ENCODE measurements at places on chromosomes 12 and 14.

DNA sequence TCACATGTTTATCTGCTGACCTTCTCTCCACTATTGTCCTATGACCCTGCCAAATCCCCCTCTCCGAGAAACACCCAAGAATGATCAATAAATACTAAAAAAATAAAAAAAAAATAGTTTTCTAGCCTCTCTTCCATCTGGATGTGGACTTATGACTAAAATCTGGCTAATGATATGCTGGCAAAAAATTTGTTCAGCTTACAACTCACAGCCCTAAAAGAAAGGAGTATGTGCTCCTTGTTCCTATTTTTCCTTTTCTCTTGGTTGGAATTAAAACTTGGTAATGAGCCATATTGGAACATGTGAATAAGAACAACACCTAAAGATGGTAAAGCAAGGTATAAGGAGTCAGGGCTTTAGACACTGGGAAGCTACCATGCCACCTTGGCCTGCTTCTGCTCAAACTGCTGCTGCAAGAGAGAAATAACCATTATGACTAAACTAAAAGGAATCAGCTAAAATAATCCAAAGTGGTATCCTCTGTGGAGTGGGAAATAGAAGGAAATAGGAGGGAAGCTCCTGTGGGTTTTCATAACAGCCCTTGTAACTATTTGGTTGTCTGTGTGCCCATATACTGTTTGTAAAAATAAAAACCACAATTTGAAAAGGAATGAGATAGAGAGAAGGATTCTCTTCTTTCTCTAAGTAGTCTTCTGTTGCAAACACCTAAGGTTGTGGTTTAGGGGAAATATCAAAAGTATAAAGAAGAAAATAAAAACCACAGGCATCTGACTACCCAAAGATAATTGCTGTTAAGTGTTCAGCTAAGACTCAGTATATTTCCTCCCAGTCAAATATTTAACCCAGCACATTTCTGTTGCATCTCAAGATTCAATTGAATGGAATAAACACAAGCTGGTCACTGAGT is 53.8 kb downstream of the SDR9C7 start:
- no peak overlapping the region for H3K4me3 ChIP-seq
- H3K27ac ChIP-seq: no peak overlapping the region
- H3K36me3 ChIP-seq: no peaks in the 10 kb centered on the region
- no peaks in the 10 kb centered on the region for H3K4me1 ChIP-seq
- no peak for DNase-seq

GRCh38 chr12:6606331-6607131 is 648 bp downstream of the CHD4 start:
- H3K36me3 ChIP-seq: peaks cover 13% of the 10 kb centered on the region
- DNase-seq: peak; percentile 64
- peaks cover 58% of the 10 kb centered on the region for H3K4me1 ChIP-seq
- peak overlapping the region; percentile 21 for H3K4me3 ChIP-seq
- H3K27ac ChIP-seq: peak overlapping the region; percentile 84

- H3K27me3 ChIP-seq: no peaks in the 10 kb centered on the region
- H3K4me3 ChIP-seq: no peak overlapping the region
- no peaks in the 10 kb centered on the region for H3K4me1 ChIP-seq
Observed at GRCh38 chr14:92185559-92185958, 63.8 kb downstream of the CPSF2 start.

DNA sequence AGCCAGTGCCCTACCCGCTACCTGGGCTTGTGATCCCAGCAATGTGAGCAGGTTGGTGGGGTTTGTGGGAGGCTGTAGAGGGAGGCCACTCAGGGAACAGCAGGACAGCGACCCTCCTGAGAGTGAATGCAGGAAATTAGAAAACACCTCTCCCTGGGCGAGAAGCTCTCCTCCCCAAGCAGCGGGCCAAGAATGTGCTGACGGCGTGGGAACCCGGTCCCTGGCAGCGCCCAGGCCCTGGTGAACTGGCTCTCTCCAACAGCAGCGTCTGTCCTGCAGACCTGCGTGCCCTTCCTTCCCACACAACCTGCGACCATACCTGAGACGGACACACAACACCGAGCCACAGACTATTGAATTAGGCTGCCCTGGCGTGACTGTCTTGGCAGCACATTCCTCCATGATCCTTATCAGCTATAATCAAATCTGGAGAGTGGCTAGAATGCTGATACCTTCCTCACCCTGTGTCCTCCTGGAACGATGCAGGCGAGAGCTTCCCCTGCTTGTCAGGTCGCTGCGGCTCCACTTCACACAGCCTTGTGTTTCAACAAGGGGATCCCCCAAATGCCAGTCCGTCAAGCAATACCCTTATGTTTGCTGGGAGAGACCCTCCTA is 114.8 kb upstream of the GSC start:
- no peak for DNase-seq
- no peaks in the 10 kb centered on the region for H3K36me3 ChIP-seq
- H3K4me1 ChIP-seq: no peaks in the 10 kb centered on the region
- H3K4me3 ChIP-seq: no peak overlapping the region
- no peaks in the 10 kb centered on the region for H3K27me3 ChIP-seq
- no peak overlapping the region for H3K27ac ChIP-seq

DNA sequence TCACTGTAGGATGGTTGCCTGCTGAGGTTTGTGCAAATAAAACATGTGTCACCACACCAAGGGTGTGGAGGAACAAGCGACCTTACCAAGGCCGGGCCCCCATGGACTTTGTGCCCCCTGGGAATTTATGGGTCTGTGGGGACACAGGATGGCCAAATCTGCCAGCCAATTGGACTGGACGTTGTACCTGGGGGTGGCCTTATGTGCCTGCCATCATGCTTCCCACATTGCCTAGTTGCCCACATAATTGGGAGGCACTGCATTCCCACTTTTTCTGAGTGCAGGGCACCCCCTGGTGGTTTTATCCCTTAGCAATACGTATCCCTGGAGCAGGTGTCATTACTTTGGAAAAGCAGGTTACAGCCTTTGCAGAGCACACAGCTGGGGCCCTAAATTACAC is 92.6 kb upstream of the TMPO start:
- H3K4me1 ChIP-seq: no peaks in the 10 kb centered on the region
- H3K27me3 ChIP-seq: no peaks in the 10 kb centered on the region
- no peak overlapping the region for H3K27ac ChIP-seq

- H3K27ac ChIP-seq: no peak overlapping the region
- no peaks in the 10 kb centered on the region for H3K27me3 ChIP-seq
- DNase-seq: no peak
- H3K4me1 ChIP-seq: peaks cover 14% of the 10 kb centered on the region
- no peaks in the 10 kb centered on the region for H3K36me3 ChIP-seq
Observed at GRCh38 chr14:54756656-54757392, 145.8 kb downstream of the GCH1 start.

DNA sequence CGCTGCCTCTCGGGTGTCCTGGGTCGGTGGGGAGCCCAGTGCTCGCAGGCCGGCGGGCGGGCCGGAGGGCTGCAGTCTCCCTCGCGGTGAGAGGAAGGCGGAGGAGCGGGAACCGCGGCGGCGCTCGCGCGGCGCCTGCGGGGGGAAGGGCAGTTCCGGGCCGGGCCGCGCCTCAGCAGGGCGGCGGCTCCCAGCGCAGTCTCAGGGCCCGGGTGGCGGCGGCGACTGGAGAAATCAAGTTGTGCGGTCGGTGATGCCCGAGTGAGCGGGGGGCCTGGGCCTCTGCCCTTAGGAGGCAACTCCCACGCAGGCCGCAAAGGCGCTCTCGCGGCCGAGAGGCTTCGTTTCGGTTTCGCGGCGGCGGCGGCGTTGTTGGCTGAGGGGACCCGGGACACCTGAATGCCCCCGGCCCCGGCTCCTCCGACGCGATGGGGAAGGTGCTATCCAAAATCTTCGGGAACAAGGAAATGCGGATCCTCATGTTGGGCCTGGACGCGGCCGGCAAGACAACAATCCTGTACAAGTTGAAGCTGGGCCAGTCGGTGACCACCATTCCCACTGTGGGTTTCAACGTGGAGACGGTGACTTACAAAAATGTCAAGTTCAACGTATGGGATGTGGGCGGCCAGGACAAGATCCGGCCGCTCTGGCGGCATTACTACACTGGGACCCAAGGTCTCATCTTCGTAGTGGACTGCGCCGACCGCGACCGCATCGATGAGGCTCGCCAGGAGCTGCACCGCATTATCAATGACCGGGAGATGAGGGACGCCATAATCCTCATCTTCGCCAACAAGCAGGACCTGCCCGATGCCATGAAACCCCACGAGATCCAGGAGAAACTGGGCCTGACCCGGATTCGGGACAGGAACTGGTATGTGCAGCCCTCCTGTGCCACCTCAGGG is 679 bp downstream of the ARF6 start:
- peak overlapping the region; percentile 100 for H3K4me3 ChIP-seq
- peaks cover 43% of the 10 kb centered on the region for H3K4me1 ChIP-seq
- peak; percentile 83 for DNase-seq
- H3K27me3 ChIP-seq: no peaks in the 10 kb centered on the region
- peaks cover 20% of the 10 kb centered on the region for H3K36me3 ChIP-seq

DNA sequence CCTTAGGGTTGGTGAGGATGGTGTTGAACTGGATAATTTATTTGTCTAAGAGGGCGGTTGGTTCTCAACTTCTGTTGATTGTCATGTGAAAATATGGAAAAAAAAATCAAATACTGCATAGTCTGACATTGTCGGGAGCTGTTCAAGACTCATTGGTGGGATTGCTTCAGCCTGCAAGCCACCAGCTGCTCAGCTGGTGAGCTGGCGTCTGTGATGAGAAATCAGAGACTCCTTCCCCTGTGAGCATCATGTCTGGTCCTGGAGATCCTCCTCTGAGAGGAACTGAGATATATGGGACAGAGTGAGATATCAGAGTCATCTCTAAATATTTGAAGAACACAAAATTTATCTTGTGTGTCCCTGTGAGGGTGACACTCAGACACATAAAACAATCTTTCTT is 49.9 kb downstream of the TRIM9 start:
- no peak overlapping the region for H3K4me3 ChIP-seq
- DNase-seq: no peak
- H3K36me3 ChIP-seq: no peaks in the 10 kb centered on the region

GRCh38 chr12:120598674-120599463 is 17.7 kb upstream of the POP5 start:
- no peak overlapping the region for H3K4me3 ChIP-seq
- H3K27ac ChIP-seq: no peak overlapping the region
- DNase-seq: no peak
- H3K4me1 ChIP-seq: no peaks in the 10 kb centered on the region

DNA sequence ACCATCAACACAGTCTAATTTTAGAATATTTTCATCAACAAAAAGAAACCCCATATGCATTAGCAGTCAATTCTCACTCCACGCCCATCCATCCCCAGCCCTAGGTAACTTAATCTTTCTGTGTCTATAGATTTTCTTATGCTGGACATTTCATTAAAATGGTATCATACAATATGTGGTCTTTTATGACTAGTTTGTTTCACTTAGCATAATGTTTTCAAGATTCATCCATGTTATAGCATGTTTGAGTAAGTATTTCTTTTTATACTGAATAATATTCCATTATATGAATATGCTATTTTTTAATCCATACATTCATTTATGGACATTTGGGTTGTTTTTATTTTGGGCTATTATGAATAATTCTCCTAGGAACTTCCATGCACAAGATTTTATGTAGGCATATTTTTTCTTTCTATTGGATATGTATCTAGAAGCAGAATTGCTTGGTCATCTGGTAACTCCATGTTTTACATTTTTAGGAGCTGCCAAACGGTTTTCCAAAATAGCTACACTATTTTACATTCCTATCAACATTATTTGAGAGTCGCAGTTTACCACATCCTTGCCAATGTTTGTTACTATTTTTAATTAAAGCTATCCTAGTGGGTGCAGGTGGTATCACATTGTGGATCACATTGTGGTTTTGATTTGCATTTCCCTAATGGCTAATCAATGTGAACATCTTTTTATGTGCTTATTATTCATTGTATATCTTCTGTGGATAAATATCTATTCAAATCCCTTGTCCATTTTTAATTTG is 49.0 kb downstream of the RERG start:
- DNase-seq: no peak
- no peaks in the 10 kb centered on the region for H3K36me3 ChIP-seq
- H3K4me3 ChIP-seq: no peak overlapping the region

- DNase-seq: no peak
- H3K4me1 ChIP-seq: no peaks in the 10 kb centered on the region
- H3K4me3 ChIP-seq: no peak overlapping the region
- H3K36me3 ChIP-seq: no peaks in the 10 kb centered on the region
- H3K27me3 ChIP-seq: no peaks in the 10 kb centered on the region
Observed at GRCh38 chr12:13691598-13691997, 289.8 kb downstream of the GRIN2B start.

GRCh38 chr14:50784683-50785456 is 46.1 kb downstream of the NIN start:
- no peak for DNase-seq
- no peaks in the 10 kb centered on the region for H3K27me3 ChIP-seq
- peaks cover 68% of the 10 kb centered on the region for H3K4me1 ChIP-seq
- H3K27ac ChIP-seq: peak overlapping the region; percentile 46
- no peaks in the 10 kb centered on the region for H3K36me3 ChIP-seq

DNA sequence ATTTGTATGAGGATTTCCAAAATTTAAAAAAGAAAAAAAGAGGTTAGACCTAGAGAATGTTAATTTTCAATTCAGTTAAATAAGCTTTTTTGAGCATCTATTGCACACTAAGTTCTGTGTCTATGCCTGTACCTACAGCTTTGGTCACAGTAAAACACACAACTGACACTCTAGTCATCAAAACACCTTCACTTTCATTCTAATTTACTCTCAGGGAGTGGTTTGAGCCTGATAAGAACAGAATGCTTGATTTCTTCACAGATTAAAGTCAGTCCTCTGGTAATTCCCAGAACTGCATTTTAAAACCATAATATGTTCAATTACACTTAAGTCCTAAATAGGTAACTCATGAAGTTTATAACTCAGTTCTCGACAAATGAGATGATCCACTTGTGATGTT is 9.2 kb downstream of the SLC5A8 start:
- H3K4me3 ChIP-seq: no peak overlapping the region
- no peak overlapping the region for H3K27ac ChIP-seq
- no peak for DNase-seq
- H3K4me1 ChIP-seq: no peaks in the 10 kb centered on the region

GRCh38 chr12:105451211-105451610 is 120.7 kb downstream of the C12orf75 start:
- no peak overlapping the region for H3K4me3 ChIP-seq
- H3K27ac ChIP-seq: no peak overlapping the region
- H3K4me1 ChIP-seq: no peaks in the 10 kb centered on the region
- H3K36me3 ChIP-seq: no peaks in the 10 kb centered on the region
- DNase-seq: no peak
- no peaks in the 10 kb centered on the region for H3K27me3 ChIP-seq

Data from CD4-positive, alpha-beta memory T cell (primary cell).